ENCODE measurements at places on chromosomes 2 and 18.

DNA sequence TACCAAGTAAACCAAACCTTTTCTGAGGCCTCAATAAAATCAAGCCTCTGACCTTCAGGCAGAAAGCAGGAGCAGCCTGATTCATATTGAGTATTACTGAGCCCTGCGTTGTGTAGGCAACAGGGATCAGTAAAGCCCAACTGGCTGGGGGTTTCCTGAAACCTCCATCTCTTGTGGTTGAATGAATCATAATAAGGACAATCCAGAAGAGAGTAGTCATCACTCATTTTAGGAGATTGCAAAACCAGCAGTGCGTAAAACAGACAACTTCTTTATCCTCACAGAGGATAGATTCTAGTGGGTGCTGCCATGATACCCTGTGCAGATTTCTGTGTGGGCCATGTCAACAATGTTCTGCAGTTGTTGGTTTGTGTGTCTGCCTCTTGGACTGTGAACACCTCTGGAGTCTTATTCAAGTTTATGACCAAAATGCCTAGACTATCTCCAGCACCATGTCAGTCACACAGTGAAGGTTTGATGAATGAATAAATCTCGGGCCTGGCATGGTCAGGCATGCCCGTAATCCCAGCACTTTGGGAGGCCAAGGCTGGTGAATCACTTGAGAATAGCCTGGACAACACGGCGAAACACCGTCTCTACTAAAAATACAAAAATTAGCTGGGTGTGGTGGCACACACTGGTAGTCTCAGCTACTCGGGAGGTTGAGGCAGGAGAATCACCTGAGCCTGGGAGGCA, 51.8 kb upstream of the RAB27B start:
- no peak for DNase-seq

DNA sequence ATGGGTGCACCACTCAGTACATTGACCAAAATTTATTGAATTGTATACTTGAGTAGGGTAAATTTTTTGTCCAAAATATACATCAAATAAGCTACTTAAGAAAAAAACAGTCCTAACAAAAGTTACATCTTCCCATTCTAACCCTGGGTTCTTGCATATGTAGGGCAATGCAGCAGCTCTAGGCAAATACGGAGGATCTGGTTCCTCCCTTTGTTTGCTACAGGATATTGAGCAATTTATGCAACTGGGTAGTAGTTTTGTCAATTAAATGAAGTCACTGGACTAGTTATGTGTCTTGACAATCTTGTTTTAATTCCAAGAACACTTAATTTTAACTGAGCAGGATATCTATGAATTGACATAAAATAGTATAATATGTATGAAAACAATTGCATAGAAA, 1507.2 kb upstream of the PIK3C3 start:
- DNase-seq, result no peak

DNA sequence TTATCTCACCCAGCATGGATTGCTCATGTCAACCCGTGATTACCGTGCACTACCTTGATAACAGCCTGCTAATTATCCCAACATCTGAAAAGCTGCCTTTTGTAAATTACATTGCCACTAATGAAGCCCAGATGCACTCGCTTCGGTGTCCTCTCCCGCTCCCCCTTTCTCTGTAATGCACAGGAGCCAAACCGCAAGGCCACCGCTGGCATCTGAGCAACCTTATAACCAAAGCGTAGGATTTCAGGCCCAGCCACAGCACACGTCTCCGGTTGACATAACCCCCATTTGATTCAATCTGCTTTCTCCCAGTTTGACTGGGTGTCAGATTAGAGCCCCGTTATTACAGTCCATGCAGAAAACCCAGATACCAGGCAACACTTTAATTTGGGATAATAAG, 341.2 kb downstream of the ALK start:
- DNase-seq, result no peak

- no peak for DNase-seq
These were observed 862.9 kb upstream of the ACVR2A start for GRCh38 chr2:146981921-146982320.

- DNase-seq, result no peak
These were observed 43.5 kb downstream of the BMP10 start for GRCh38 chr2:68827666-68828065.

- DNase-seq, result no peak
These were observed at the start of gene CELF4 for GRCh38 chr18:37565101-37565976. Gene CELF4, minus strand, starts transcription at chr18:37565798.

- DNase-seq, result no peak
These were observed at the start of gene IL1R1 for GRCh38 chr2:102141970-102142828. Gene IL1R1, plus strand, starts transcription at chr2:102142746. Its CDS starts 14,979 bp downstream, at chr2:102157725.

DNA sequence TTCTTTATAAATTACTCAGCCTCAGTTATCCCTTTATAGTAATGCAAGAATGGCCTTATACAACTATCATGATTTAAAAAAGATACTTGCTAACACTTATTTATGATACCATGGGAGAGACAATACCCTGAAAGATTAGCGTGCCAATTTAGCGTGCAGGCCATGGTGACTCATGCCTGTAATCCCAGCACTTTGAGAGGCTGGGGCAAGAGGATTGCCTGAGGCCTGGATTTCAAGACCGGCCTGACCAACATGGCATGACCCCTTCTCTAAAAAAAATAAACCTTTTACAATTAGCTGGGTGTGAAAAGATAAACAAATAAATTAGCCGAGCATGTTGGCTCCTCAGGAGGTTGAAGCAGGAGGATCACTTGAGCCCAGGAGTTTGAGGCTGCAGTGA, 493.4 kb upstream of the FSIP2 start:
- DNase-seq, result no peak

GRCh38 chr18:61443081-61443725, 110.0 kb downstream of the CDH20 start:
- no peak for DNase-seq

DNA sequence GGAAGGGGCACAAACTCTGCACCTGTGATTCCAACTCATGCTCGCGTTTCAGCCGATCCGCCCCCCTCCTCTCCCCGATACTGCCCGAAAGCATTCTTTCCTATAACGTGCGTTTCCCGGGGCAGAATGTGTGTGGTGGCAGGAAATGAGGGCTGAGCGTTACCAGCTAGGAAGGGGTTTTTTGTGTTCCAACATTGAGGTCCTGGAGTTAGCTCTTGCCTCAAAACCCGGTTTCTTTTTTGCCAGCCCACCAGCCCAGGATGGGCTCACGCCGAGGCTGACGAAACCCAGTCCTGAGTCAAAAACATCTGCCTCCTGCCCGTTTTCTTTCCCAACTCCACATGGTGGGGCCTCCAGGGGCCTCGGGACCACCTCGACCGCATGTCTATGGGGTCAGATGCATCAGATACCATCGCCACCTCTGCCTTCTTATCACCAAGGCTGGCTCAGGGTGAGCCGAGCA, 113.7 kb upstream of the COPS8 start:
- no peak for DNase-seq

DNA sequence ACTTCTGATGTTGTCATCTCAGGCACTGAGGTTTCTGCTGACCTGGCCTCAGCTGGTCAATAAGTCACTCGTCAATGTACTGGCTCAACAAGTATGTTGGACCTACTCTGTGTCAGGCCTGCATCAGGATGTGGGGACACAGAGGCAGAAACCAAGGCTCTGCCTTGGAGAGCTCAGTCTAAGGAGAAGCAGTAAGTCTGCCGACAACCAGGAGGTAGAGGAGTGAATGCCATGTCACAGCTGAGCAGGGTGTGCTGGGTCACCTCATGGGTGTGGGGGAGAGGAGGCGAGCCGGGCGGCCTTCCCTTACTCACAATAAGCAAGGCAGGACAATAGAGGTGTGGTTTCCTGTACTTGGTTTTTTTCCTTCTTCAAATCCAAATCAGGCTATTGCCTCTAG, 75.8 kb downstream of the COLEC12 start:
- DNase-seq, result no peak

GRCh38 chr2:235598532-235599531, 105.0 kb downstream of the AGAP1 start:
- DNase-seq, result no peak

GRCh38 chr2:3595985-3596384, 1.1 kb downstream of the COLEC11 start:
- no peak for DNase-seq

DNA sequence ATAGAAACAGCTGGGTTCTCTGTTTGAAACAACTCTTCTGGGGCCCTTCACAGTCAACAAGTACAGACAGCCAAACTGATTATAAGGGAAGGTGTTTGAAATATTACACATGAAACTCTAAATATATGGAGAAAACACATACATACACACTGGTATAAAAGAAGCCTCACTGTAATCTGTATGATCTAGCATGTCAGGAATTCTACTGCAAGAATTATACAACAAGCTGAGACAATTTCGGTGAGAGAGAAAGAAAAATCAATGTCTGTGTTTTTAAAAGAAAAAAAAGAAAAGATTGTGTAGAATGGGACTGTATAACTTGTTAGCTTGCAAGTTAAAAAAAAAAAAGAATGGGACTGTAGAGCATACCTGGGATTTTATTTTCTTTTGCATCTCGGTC, 26.3 kb downstream of the IRS1 start:
- DNase-seq, result no peak

DNA sequence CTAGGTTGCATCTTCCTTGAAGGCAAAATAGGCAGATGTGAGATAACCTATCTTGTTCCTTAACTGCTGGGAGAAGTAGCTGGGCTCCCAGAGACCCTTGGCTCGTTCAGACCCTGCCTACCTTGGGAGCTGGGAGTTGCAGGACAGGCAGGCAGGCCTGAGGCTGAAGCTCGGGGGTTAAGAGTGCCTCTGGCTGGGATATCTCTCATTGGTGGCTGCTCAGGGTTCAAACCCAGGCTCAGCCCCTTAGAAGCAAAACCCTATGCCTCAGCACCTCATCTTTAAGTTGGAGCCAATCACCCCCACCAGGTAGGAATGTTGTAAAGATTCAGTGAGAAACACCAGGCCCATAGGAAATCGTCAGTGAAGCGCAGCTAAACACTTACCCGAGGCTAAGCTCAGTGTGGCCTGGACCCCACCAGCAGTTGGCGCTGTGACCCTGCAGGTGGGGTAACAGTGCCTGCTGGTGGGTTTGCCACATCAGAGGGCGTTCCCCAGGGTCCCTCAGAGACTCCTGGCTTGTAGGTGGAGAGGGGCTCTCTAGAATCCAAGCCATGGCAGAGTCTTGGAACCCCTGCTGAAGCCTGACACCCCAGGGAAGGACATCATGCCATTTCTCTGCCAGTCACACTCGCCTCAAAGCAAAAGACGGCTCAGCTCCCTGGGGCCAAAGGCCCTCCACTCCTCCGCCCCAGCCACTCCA, 54.6 kb upstream of the GPR17 start:
- DNase-seq, result peak; percentile 47

DNA sequence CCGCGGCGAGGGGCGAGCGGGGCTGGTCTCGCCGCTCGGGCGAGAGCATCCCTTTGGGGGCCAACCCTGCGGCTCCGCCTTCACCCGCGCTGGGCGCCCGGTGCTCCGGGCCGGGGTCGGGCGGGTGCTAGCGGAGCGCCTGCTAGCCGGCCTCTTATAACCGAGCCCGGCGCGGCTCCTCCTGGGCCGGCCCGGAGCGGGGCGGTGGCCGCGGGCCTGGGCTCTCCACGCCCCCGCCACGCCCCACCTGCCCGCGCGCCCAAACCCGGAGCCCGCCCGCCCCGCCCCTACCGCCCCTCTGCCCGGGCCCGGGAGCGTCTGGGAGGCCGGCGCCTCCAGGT, at the start of gene FOXI3:
FOXI3 (minus strand) TSS at position 129 of the 341 bp plus-strand sequence. CDS start 158 bp downstream, outside the sequence.
- no peak for DNase-seq

- no peak for DNase-seq
These were observed 1162.8 kb downstream of the DSC3 start for GRCh38 chr18:29879763-29880162.

GRCh38 chr18:69031571-69031970, 233.7 kb downstream of the CCDC102B start:
- no peak for DNase-seq

- no peak for DNase-seq
These were observed 141.9 kb downstream of the RHBDD1 start for GRCh38 chr2:226977775-226978190.

GRCh38 chr2:157184161-157184895, 73.2 kb upstream of the GALNT5 start:
- DNase-seq, result no peak

GRCh38 chr2:35784777-35785176, 570.8 kb upstream of the CRIM1 start:
- DNase-seq, result no peak

DNA sequence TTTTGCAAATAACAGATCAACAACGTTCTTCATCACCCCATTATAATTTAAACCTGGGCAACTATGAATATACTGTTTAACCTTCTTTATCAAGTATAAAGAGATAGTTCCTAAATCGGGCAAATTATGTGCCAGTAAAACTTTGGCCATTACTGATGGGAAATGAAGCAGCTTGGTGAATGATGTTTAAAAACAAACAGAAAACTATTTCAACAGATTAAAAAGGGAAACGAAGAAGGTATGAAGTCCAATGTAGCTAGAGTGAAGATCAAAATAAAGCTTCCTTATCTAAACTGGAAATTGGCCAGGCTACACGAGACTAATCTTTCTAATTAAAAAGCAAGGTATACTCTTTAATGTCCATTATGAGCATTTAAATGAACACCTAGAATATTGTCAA, 6.7 kb upstream of the RBBP8 start:
- no peak for DNase-seq

- no peak for DNase-seq
These were observed 43.2 kb downstream of the LDLRAD4 start for GRCh38 chr18:13261661-13262357.

DNA sequence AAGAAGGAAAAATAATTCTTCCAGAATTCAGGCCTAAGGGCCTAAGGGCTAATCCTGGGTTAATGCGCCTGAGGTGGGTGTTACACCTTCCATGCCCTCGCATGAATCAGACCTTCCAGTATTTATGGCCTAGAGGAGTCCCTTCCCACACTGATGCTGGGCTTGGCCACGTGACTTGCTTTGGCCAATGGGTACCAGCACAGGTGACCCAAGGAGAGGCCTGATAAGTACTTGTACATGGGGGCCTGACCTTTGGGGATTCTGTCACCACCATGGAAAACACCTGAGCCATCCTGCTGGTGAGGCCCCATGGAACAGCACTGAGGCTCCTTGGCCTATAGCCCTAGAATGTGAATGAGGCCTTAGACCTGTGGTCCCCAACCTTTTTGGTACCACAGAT, 79.8 kb downstream of the TNFRSF11A start:
- no peak for DNase-seq

DNA sequence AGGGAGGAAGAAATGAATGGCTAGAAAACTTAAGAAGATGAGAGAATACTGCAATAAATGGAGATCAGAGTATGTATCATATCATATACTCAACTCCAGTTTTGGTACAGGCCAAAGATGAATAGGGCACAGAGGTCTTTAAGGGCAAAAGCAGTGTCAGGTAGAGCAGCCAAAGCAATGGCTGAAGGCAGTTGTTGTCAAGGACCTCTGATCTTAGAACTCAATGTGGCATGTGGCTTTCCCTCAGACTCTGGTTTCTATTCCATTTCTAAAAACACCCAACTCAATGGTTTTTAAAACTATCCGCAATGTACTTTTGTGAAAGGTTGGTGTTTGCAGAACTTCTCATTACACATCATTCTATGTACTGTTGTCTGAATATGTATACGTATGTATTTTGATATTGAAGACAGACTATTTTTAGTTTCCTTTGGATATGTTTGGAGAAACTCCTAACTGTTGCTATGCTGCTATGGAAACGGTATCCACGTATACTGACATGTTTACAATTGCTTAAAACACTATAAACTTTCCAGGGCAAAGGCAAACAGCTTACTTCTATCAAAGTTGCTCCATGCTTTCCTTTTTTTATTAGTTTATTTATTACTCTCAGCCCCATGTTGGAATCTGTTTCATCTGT, 58.1 kb upstream of the PELI1 start:
- no peak for DNase-seq

All from T-helper 9 cell (primary cell).